ENCODE measurements at places on chromosomes 6 and 20.

- no peak for DNase-seq
These were observed 1.7 kb upstream of the TOMM34 start for GRCh38 chr20:44961870-44962267.

DNA sequence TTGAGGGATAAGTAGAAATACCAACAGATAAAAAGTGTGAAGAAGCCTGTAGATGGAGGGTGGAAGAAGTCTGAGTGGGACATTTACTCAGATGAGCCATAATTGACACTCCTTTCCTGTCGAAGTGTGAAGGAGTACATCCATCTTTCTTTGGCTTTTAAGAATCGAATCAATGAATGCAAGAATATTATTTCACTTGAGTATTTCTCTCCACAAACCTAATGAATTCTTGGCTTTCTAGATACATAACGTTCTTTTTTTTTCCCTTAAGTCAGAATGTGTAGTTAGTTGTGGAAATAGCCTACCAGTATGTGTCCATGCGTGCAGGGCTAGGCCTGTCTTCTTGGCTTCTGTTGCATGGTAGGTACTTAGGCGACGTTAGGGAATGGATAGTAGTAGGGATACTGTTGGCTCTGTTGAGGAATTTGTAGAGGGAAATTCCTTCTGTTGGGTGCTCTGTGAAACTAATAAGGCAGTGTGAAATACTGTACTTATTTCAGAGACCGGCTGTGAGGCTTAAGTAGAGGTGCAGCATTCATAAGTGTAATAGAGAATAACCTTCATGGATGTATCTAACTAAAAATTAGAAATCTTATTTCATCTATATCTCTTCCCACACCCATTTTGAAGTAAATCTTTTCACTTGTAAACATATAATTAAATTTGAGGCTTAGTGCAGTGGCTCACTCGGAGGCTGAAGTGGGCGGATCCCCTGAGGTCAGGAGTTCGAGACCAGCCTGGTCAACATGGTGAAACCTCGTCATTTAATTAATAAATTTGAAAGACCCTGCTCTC lies 1.5 kb downstream of the RPS18 start:
- no peak for DNase-seq

- DNase-seq: no peak
These were observed 300.9 kb upstream of the PRDM1 start for GRCh38 chr6:105785066-105785811.

DNA sequence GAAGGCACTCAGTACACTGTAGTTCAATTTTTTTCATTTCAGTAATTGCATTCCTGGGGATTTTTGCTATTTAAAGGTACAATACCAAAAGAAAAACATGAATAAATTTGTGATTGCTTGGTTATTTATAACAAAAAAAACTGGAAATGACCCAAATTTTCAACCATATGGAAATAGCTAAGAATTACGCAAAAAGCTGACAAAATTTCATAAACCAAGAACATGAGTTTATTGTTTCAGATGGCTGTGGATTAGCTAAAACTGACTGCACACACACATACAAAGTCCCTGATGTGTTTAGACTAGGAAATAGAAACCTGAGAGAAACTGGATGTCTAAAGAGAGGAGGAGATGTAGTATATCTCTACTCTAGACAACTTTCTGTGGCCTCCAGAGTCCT lies 718.4 kb upstream of the CHD6 start:
- DNase-seq: no peak

- no peak for DNase-seq
These were observed 696 bp downstream of the TREML1 start for GRCh38 chr6:41153451-41153850.

DNA sequence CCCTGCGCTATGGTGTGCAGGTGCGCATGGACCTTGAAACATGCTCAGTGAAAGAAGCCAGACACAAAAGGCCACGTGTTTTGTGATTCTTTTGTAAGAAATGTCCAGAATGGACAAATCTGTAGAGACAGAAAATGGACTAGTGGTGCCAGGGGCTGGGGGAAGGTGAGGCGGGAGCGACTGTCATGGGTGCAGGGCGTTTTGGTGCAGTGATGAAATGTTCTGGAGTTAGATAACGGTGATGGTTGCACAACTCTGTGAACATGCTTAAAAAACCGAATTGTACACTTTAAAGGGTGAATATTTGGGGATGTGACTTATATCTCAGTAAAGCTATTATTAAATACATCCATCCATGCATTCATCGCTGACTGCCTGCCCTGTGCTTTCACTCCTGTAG lies 31.7 kb upstream of the NTSR1 start:
- DNase-seq: no peak

GRCh38 chr6:46465294-46466165 lies 25.7 kb downstream of the RCAN2 start:
- no peak for DNase-seq

DNA sequence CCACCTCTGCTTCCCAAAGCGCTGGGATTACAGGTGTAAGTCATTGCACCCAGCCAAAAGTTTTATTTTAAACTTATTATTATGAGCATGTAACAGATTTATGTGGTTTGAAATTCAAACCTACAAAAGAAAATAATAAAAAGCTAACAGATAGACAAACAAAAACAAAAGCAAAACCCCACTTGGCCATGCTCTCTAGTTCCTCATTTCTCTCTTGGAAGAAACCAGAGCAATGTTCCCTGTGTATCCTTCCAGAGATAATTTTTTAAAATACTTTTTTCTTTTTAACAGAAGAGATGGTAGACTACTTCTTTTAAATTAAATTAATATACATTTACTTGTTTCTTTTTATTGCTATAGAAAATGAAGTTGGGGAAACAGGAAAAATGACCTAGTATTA lies 28.0 kb upstream of the SLC17A3 start:
- DNase-seq: no peak

DNA sequence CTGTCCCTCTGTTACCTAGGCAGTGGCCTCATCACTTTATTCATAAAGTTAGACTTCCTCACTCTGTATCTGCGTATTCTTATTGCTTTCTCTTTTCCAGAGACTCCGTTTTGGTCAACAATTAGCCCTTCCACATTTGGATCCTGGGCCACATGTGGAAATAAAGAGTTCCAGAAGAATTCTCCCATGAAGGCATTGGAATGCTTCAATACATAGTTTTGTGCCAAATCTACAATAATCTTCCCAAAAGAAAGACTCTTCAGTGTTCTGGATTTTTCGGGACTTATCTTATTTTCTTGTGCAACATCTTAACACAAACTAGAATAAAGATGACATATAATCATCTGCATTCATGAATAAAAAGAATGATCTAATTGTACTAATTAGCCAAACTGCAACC lies 187.7 kb upstream of the BMP2 start:
- DNase-seq: no peak

Measured in ACHN (cell line).